ENCODE measurements at places on chromosomes 1 and 21.

GRCh38 chr1:204493145-204493983 is 1.2 kb downstream of the PIK3C2B start:
- DNase-seq: peak; percentile 67

DNA sequence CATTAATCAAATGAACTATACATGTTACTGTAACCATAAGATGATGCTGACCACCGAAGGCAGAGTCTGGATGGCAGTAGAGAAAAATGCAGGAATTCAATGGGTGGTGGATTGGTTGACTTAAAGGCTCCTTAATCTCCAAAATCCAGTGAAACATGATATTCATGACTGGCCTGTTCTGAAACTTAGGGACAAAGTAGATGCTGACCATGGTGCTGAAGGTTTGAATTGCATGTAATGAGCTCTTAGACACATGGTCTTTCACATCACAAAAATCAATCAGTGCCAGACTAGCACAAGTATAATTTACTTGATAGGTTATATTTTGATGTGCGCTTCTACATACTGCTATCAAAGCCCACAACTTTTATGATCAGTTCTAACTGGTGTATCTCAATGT is 30.9 kb upstream of the NTMT2 start:
- DNase-seq: peak; percentile 29

DNA sequence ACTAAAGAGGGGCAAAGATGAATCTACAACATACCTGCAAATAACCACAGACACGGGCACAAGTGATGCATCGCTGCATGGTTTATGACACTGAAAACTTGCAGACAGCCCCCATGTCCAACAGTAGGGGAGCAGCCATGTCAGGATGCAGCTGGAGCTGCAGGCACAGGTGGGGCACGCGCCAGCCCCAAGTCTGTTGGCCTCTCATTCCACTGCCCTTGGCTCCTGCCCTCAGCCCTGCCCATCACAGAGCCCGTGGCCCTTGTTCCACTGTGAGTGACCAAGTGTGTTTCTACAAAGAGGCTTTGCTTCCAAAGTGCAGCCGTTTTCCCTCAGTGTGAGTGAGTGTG is 3.2 kb upstream of the PADI4 start:
- DNase-seq: no peak

DNA sequence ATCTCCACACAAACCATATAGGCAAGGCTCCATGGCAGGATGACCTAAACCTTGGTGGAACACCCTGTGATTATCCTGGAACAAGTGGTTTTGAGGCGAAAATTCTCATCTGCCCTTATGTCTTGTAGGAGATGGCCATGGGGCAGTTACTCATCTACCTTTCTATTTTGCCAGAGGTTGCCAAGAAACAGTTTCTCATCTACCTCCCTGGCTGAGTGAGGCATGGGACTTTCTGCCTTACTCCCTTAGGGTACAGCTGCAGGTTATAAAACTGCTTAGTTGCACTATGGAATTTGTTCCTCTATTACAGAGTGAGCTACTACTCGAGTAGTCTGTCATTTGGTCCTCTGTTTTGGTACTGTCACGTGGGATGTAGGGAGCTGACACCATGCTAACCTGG is 31.3 kb upstream of the GUCA2A start:
- DNase-seq: no peak

DNA sequence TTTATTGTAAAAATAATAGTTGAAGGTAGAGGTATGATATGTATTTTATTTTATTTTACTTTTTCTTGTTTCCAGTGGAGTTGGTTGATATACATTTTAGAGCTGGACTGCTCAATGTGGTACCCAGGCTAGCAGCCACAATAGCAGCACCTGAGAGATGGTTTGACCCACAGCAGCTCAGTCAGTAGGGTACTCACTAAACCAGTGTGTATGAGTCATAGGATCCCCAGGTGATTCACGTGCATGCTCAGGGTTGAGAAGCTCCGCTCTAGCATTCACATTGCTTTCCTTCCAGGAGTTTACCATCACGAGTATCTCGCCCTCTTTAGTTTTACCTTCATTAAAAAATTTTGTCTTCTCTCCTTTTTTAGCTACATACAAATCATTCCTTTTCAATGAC is 96.0 kb upstream of the PAXBP1 start:
- DNase-seq: no peak
